AG10803 (cell line): ENCODE measurements at places on chromosomes 12 and 14.

GRCh38 chr12:70060634-70061033 lies 182.6 kb upstream of the CNOT2 start:
- no peak for DNase-seq

DNA sequence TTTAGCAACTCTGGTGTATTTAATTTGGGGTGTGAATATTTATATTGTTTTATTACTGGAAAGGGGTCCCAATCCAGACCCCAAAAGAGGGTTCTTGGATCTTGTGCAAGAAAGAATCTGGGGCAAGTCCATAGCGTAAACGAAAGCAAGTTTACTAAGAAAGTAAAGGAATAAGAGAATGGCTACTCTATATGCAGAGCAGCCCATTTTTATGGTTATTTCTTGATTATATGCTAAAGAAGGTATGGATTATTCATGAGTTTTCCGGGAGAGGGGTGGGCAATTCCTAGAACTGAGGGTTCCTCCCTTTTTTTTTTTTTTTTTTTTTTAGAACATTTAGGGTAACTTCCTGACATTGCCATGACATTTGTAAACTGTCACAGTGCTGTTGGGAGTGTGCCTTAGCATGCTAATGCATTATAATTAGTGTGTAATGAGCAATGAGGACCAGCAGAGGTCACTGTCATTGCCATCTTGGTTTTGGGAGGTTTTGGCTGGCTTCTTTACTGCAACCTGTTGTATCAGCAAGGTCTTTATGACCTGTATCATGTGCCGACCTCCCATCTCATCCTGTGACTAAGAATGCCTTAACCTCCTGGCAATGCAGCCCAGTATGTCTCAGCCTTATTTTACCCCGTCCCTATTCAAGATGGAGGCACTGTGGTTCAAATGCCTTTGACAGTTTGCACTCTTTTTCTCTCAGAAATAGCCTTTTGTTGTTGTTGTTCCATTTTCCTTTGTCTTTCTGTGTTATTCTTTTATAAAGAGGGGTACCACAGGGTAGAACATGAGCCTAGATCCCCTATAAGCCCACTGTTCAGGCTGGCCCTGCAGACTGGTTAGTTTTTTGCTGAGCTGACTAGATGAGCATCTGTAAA lies 75.5 kb upstream of the DCD start:
- peak; percentile 1 for DNase-seq

DNA sequence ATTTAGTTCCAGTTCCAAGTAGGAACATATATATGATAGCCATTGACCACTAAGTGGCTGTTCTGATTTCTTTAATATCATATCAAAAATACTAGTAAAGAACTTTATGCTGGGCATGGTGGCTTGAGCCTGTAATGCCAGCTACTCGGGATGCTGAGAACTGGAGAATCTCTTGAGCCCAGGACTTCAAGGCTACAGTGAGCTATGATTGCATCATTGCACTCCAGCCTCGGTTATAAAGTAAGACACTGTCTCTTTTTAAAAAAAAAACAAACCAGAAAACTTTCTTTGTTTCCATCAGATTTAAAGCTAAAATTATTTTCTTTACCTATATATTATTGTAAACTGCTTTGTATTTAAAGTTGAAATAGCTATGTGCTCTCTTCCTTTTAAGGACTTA lies 127.0 kb downstream of the SCAF11 start:
- DNase-seq: peak; percentile 2

DNA sequence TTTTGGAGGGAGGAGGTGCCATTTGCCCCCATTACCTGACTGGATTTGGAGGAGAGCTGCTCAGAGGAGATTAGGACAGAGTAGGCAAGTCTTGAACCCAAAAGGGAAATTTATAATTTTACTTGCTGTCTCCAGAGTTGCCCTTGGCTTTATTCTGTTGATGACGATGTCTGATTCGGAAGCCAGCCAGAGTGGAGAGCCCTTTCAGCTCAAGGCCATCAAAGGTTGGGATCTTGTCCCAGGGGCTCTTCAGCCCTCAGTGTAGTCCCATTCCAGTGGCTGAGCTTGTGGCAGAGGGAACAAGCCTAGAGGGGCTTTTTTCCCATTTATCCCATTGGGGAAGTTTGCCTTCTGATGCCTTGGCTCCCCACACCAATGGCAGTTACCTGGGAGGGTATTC lies 71.8 kb downstream of the HSD17B6 start:
- DNase-seq: no peak

DNA sequence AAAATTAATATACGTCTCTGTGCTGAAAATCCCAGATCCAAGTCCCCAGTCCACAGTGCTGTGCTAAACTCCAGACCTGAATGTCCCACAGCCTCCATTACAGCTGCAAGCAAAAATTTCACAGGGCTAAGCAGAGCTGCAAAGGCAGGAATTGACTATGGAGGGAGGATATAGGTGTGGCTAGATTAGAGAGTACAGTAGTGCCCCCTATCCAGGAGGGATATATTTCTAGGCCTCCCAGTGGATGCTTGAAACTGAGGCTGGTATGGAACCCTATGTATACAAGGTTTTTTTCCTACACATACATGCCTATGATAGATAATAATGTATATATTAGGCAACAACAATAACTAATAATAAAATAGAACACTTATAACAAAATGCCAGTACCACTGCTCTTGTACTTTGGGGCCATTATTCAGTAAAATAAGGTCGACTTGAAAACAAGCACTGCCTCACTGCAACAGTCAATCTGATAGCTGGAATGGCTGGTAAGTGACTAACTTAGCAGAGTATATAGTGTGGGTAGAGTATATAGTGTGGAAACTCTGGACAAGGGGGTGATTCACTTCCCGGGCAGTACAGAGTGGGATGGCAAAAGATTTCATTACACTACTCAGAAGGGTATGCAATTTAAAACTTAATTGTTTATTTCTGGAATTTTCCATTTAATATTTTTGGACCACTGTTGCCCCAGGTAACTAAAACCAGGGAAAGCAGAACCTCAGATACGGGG lies 82.7 kb downstream of the C14orf132 start:
- peak; percentile 25 for DNase-seq

DNA sequence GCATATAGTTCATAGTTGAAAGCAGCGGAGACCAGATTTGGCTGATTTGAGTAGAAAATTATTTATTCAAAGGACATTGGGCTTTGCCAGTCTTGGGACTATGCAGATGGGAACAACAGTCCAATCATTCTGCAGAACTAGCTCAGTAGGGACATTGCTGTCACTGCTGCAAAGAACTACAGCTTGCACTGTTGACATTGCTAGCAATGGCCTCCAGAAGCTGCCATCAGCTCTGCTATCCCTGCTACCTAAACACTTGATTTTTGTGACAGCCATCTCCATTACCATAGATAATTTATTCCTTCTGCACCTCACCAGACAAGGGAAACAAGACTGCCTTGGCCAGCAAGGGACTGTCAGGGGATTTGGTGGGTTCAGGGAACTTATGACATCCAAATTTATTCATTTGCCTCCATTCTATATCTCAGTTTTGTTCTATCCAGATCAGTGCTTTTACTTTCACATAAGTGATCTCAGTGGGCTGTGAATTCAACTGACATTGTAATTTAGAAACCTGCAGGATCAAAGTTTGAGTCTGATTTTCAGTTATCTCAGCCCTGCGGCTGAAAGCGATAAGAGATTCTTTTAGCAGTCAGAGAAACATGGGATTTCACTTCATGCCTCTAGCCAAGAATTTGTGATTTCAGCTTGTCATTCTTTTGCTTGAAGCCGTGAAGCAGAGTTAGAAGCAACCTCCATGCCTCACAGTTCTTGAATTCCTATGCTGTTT lies 136.7 kb upstream of the FBXO33 start:
- DNase-seq: no peak

- no peak for DNase-seq
Observed at GRCh38 chr14:24137529-24138395, 1.8 kb downstream of the PSME1 start.

GRCh38 chr12:73677520-73678291 lies 859.9 kb upstream of the ATXN7L3B start:
- DNase-seq: no peak

- no peak for DNase-seq
Observed at GRCh38 chr12:23221926-23222325, 597.0 kb downstream of the ETNK1 start.

DNA sequence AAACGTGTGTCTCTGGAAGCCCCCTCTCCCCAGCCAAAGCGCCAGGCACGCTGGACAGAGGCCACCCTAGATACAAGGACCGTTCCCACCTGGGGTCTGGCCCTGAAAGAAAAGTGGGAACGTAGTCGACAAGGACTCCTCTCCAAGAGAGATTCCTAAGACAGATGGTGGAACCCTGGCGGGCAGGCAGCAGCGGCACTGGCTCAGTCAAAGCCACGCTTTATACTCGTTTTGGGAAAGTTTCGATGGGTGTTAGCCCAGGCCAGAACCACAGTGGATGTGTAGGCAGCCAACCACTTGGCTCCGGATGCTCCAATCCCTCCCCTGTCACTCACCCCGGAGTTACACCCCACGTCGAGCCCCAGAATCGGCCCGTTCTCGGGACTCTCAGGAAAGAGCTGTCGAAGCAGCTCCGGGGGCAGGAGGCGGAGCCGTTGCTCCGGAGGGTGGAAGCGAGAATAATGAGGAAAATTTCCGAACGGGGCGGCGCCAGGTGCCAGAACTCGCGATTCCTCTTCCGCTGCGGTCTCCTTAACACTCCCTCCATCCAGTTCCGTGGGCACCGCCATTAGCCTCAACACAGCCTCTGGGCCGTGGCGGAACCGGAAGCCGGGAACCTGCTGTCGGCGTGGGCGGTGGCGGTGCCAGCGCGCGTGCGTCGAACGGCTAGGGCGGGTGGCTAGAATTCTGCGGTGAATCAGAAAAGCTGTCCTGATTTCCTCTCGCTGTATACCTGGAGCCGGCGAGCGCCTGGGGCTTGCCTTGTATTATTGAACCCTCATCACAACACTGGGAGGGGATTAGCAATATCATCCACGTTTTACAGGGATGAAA lies at the start of gene BCDIN3D:
Gene BCDIN3D (minus strand): TSS at position 588 of the 834 bp plus-strand sequence. CDS start 19 bp downstream, at position 569.
- peak; percentile 90 for DNase-seq

DNA sequence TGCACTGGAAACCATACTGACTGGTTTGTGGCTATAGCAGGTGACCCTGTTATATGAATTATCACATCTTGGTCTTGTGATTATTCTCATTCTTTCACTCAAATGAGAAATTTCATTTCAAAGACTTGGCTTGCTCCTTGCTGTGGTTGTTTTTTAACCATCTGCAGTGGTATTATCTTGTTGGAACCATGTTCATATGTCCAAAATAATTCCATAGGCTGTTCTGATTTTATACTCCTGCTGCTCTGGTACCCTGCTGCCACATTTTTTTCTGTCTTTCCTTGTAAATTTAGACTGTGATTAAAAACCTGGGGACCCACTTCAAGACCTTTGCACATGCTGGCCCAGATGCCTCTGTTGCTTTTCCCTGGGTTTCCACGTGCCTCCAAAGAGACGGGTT lies 190.2 kb downstream of the TMEM117 start:
- DNase-seq: no peak

GRCh38 chr12:1830981-1831963 lies 10.9 kb downstream of the LRTM2 start:
- peak; percentile 40 for DNase-seq

DNA sequence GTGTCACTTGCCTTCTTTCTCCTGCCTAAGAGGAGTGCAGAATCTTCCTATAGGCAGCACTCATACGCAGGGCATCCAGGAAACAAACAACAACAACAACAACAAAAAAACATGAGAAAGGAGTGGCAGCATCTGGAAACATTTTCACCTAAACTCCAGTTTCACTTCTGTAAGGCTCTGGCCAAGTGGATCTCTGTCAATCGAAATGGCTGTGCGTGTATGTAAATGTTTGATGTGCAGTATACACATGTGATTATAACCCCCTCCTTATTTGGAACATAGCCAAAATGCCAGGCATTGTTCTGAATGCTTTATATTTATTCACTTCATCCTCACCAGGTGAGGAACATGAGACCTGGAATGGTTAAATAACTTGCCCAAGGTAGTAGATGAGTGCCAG lies 76.8 kb downstream of the COX16 start:
- DNase-seq: no peak

GRCh38 chr12:85059594-85059993 lies 23.4 kb downstream of the LRRIQ1 start:
- DNase-seq: no peak

DNA sequence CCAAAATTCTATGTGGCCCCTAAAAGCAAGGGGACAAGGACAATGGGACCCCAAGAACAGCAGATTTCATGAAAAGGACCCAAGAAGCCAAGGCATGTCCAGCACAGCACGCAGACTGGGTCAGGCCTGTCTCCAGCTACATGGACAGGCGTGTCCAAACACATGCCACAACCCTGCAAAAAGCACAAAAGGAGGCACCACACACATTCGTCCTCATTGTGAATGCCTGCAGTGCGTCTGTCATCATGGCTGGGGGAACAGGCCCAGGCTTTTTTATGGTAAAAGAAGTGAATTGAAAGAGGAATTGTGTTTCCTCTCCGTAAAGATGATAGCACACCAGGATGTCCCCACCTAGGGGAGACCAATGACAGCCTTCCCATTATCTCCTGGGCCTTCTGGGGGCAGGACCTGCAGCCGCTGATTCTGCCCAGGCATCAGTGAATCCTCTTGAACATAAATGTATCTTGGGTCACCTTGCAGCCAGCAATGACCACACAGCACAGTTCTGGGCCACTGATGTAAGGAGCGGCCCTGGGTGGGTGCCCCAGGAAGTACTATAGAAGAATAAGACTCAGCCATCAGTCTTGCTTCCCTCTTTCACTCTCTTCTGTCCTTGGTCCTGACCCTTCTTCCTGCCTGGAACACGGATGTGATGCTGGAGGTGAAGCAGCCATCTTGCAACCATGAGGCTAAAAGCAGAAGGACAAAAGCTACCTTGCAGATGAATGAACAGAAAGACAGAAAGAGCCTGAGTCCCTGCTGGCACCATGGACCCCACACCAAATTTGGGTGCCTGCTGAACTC lies 29.8 kb upstream of the C14orf180 start:
- DNase-seq: no peak

- DNase-seq: peak; percentile 6
Observed at GRCh38 chr14:63573581-63573980, 30.4 kb upstream of the PPP2R5E start.

- no peak for DNase-seq
Observed at GRCh38 chr12:115975411-115975810, 302.1 kb downstream of the MED13L start.

- DNase-seq: no peak
Observed at GRCh38 chr14:84622357-84622756, 907.6 kb upstream of the FLRT2 start.

DNA sequence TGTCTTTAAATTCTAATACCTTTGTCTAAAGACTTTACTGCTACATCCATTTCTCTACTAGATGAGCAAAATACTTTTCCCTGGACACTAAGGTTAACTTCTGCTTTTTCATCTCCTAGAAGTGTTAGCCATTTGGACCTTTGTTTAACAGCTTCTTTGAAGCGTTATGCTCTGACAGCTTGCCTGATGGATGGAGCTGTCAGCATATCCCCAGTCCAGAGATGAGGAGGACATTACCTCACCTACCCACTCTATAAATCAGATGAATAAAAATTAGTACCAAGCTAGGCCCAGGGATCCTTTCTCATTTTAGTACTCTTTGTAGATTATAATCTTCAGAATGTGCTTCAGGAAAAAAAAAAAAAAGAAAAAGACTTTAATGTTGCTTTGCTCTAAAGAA lies 222.7 kb downstream of the PELI2 start:
- no peak for DNase-seq

- no peak for DNase-seq
Observed at GRCh38 chr14:102885737-102886447, 36.6 kb upstream of the AMN start.
